ENCODE measurements at places on chromosomes 1 and 21. TPM values are rescaled to one million over a fixed set of nuclear protein-coding genes. Genes with fewer than 3 reads are reported as not detected.

- DNase-seq = no peak
- H3K4me3 ChIP-seq = no peak overlapping the region
- H3K4me1 ChIP-seq = no peaks in the 10 kb centered on the region
- H3K27me3 ChIP-seq = no peaks in the 10 kb centered on the region
Measured at GRCh38 chr1:176609556-176610408, 146.8 kb downstream of the PAPPA2 start.

- H3K27ac ChIP-seq = no peak overlapping the region
- peaks cover 20% of the 10 kb centered on the region for H3K4me1 ChIP-seq
- no peaks in the 10 kb centered on the region for H3K36me3 ChIP-seq
- DNase-seq = no peak
Measured at GRCh38 chr1:154864189-154864975, 5.7 kb downstream of the KCNN3 start.

GRCh38 chr1:205210756-205211168, 740 bp downstream of the DSTYK start:
- peak overlapping the region; percentile 96 for H3K4me3 ChIP-seq
- H3K4me1 ChIP-seq = peaks cover 38% of the 10 kb centered on the region

- H3K27me3 ChIP-seq = peaks cover 6% of the 10 kb centered on the region
- H3K36me3 ChIP-seq = no peaks in the 10 kb centered on the region
- no peaks in the 10 kb centered on the region for H3K4me1 ChIP-seq
- no peak overlapping the region for H3K27ac ChIP-seq
- no peak for DNase-seq
Measured at GRCh38 chr21:17523007-17523451, 10.2 kb downstream of the CXADR start.

- H3K4me1 ChIP-seq = peaks cover 43% of the 10 kb centered on the region
- H3K27me3 ChIP-seq = peaks cover 2% of the 10 kb centered on the region
- H3K27ac ChIP-seq = peak overlapping the region; percentile 87
- DNase-seq = peak; percentile 69
- H3K36me3 ChIP-seq = peaks cover 23% of the 10 kb centered on the region
- H3K4me3 ChIP-seq = peak overlapping the region; percentile 87
Measured at GRCh38 chr21:33230545-33231324, 997 bp downstream of the IFNAR2 start.

FHAD1 gene
- total RNA-seq = 0.64 TPM

TDRD5 gene
- total RNA-seq = not detected

COL8A2 gene
- total RNA-seq = 0.17 TPM

DNA sequence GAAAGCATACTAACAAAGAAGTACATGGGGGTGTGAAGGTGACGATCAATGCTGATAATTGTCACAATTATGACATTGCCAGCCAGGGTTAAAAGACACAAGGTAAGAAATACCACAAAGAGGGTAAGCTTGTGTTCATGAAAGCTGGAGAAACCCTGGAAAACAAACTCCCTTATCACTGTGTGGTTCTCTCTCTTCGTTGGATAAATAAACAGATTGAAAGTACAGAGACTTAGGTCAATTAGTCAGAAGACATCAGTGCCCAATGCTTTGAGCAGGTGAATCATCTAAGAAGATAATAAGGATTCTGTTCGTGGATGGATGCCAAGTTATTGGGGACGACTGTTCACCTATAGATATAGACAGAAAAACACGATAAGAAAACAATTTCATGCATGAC, 22.4 kb upstream of the FCER1A start:
- H3K4me1 ChIP-seq = no peaks in the 10 kb centered on the region
- no peak overlapping the region for H3K4me3 ChIP-seq
- DNase-seq = no peak

ECM1 gene
- 1.4 TPM for total RNA-seq

DNA sequence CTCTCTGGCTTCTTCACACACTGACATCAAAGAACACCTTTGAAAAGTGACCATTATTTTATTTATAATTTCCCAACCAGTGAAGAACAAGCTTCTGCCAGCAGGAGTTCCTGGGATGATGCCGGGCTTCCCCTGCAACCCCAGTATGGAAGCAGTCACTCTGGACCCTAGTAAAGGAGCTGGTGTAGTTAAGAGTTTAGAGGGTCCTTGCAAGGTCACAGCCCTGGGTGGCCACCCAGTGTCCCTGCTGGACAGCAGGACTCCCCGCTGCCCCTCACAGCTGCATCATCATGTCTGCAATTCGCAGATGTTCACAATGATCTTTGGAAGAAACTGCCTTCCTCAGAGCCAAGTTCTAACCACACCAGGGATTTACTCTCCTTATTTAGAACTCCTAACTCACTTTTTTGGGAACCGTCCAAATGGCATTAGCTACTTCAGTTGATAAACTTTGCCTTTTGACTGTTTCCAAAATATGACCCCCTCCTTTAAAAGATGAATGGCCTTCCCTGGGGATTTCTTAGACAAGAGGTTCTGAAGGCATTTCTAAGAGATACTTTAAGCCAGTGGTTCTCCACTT, 90.6 kb downstream of the HIVEP3 start:
- H3K4me1 ChIP-seq = no peaks in the 10 kb centered on the region
- peaks cover 6% of the 10 kb centered on the region for H3K27me3 ChIP-seq
- H3K36me3 ChIP-seq = no peaks in the 10 kb centered on the region
- no peak for DNase-seq
- no peak overlapping the region for H3K27ac ChIP-seq

- peaks cover 12% of the 10 kb centered on the region for H3K36me3 ChIP-seq
- H3K27me3 ChIP-seq = no peaks in the 10 kb centered on the region
- H3K4me1 ChIP-seq = peaks cover 25% of the 10 kb centered on the region
- DNase-seq = no peak
- no peak overlapping the region for H3K4me3 ChIP-seq
- H3K27ac ChIP-seq = no peak overlapping the region
Measured at GRCh38 chr1:54052431-54052933, 522 bp downstream of the TMEM59 start.

DNA sequence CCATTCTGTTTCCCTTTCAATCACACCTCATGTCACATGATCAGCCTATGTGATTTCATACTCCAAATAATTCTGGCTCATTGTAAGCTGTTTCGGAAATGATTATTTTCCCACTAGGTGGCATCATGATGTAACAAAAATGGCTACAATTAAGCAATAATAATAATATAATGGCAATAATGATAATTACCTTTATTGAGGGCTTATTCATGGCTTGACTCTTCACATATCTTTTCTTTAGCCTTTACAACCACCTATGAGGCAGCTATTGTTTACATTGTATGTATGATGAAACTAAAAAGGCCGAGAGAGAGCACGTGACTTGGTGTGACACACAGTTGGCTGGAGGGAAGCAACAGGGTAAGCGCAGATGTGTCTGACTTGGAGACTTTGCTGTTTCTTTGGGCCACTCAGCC, 12.5 kb upstream of the KPRP start:
- peaks cover 20% of the 10 kb centered on the region for H3K27me3 ChIP-seq
- H3K4me3 ChIP-seq = no peak overlapping the region
- no peaks in the 10 kb centered on the region for H3K36me3 ChIP-seq
- H3K27ac ChIP-seq = no peak overlapping the region
- DNase-seq = no peak
- no peaks in the 10 kb centered on the region for H3K4me1 ChIP-seq

GRCh38 chr1:93810316-93810715, 68.7 kb downstream of the DNTTIP2 start:
- H3K36me3 ChIP-seq = peaks cover 4% of the 10 kb centered on the region
- H3K4me1 ChIP-seq = peaks cover 2% of the 10 kb centered on the region
- no peak for DNase-seq
- H3K4me3 ChIP-seq = no peak overlapping the region

DNA sequence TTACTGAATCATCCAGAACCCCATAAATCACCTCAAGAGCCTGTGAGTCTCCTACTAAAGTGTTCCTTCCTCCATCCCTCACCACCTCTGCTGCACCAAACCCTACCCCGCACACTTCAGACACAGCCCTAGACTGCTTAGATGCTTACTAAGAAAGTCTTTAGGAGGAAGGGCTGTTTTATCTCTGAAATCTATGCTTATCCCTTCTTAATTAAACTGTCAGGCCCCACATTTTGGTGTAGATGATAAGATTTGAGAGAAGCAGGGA, 216.8 kb upstream of the SGIP1 start:
- peak overlapping the region; percentile 6 for H3K27ac ChIP-seq
- H3K36me3 ChIP-seq = peaks cover 15% of the 10 kb centered on the region
- H3K4me3 ChIP-seq = no peak overlapping the region
- no peaks in the 10 kb centered on the region for H3K27me3 ChIP-seq

GRCh38 chr1:165942927-165943597, 115.6 kb downstream of the UCK2 start:
- no peak for DNase-seq
- H3K27ac ChIP-seq = no peak overlapping the region
- H3K36me3 ChIP-seq = no peaks in the 10 kb centered on the region
- no peaks in the 10 kb centered on the region for H3K4me1 ChIP-seq
- peaks cover 21% of the 10 kb centered on the region for H3K27me3 ChIP-seq
- no peak overlapping the region for H3K4me3 ChIP-seq

DNA sequence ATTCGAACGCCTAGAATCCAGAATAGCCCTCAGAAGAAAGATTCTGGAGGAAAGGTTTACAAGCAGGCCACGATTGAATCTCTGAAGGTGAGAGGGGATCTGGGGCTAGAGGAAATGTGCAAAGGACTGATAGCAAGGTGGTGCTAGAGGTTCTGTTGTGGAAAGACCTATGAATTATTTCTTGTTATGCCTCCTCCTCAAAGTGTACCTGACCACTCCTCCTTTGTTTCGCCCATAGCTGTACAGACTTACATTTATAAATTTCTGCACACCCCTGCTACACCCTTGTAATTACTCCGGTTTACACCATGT, 986 bp downstream of the TCEANC2 start:
- H3K4me1 ChIP-seq = peaks cover 28% of the 10 kb centered on the region
- H3K36me3 ChIP-seq = peaks cover 24% of the 10 kb centered on the region
- no peak overlapping the region for H3K27ac ChIP-seq
- H3K4me3 ChIP-seq = no peak overlapping the region

DNA sequence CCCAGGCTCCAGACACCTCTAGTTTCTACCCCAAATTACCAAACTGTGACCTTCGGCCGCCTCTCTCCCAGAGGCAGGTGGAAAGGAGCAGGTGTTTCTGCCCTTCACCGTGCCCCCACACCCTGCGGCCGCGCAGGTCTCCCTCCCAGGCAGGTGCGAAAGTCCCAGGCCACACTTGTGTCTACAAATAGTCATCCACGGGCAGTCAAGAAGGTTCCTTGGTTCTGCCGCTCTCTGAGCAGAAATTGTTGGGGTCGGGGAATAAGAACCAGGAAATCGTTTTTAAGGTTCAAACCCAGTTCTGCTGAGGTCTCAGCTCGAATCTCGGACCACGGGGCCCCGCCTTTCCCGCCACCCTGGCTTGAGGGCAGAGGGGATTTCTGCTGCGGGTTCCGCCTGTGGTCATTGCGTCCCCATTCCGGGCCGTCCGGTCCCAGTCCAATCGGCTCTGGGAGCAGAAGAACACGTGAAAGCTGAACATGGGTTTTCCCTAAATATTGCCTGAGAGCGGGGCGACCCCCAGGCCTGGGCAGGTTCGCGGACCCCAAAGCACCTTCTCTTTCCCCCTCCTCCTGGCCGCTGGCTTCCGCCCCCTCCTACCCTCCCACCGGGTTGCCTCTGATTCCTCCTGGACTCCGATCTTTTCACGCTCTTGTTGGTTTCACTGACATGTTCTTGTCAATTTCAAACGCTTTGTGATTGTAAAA, 1.2 kb upstream of the ATF3 start:
- H3K27me3 ChIP-seq = peaks cover 51% of the 10 kb centered on the region
- peak; percentile 52 for DNase-seq
- H3K36me3 ChIP-seq = peaks cover 5% of the 10 kb centered on the region
- H3K27ac ChIP-seq = peak overlapping the region; percentile 98

ZNF695 gene
- total RNA-seq = 0.36 TPM

OLFML2B gene
- 0.14 TPM for total RNA-seq

- H3K4me3 ChIP-seq = no peak overlapping the region
- peaks cover 7% of the 10 kb centered on the region for H3K4me1 ChIP-seq
- H3K36me3 ChIP-seq = no peaks in the 10 kb centered on the region
- H3K27ac ChIP-seq = no peak overlapping the region
- DNase-seq = no peak
Measured at GRCh38 chr1:53384796-53385195, 56.9 kb upstream of the LRP8 start.

DNA sequence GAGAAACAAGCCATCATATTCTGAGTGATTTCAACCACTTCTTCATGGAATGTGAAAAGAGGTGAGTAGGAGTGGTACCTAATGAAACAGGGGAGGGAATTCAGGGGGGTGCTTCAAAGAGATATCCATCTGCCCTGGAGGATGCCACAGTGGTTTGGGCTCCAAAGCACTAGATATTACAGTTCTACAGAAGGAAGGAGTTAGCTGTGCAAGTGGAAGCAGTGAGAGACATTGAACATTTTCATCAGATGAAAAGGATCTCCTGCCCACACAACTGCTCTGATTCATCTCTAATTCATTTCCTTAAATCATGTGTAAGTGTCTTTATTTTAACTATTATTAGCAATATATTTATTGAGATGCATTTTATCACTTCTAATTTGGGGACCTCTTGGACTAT, 2.8 kb upstream of the RGS5 start:
- H3K4me3 ChIP-seq = no peak overlapping the region
- H3K4me1 ChIP-seq = no peaks in the 10 kb centered on the region
- H3K27ac ChIP-seq = no peak overlapping the region
- no peaks in the 10 kb centered on the region for H3K36me3 ChIP-seq
- no peaks in the 10 kb centered on the region for H3K27me3 ChIP-seq
- no peak for DNase-seq

- H3K36me3 ChIP-seq = peaks cover 8% of the 10 kb centered on the region
- H3K4me3 ChIP-seq = no peak overlapping the region
- H3K27ac ChIP-seq = no peak overlapping the region
- DNase-seq = no peak
- H3K4me1 ChIP-seq = peaks cover 2% of the 10 kb centered on the region
Measured at GRCh38 chr1:229640455-229640854, 14.4 kb downstream of the URB2 start.

ASCL5 gene
- total RNA-seq = not detected

HES2 gene
- 0.34 TPM for total RNA-seq

- H3K27me3 ChIP-seq = no peaks in the 10 kb centered on the region
- no peak overlapping the region for H3K27ac ChIP-seq
- H3K4me3 ChIP-seq = no peak overlapping the region
- peaks cover 5% of the 10 kb centered on the region for H3K36me3 ChIP-seq
Measured at GRCh38 chr21:31524140-31524539, 135.4 kb upstream of the SOD1 start.

TUFT1 gene
- 1.5 TPM for total RNA-seq

WDTC1 gene
- total RNA-seq = 43.0 TPM

DNA sequence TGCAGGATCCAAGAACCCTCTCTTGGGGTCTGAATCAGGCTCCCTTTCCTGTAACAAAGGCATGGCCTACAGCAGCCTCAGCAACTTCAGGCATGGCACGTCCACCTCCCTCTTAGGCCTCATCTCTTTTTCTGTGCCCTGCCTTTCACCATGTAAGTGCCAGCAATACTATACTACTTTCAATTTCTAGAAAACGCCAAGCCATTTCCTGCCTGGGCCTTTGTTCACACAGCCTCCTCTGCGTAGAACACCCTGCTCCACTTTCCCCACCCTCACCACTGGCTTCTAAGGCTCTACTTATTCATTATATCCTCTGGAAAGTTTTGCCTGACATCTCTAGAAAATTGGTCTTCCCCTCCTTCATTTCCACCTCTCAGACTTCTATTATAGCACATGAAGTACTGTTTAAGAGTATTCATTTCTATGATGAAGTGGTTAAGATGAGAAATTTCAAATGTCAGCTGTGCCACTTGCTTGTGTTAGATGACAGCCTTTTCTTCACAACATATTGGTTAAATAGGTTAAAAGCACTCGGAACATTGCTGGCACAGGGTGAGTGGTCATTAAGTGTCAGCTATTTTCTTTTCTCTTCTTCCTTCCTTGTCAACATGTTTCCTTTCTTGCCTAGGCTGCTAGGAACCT, 41.6 kb upstream of the VWA5B1 start:
- peak overlapping the region; percentile 69 for H3K4me3 ChIP-seq
- peaks cover 6% of the 10 kb centered on the region for H3K27me3 ChIP-seq
- DNase-seq = peak; percentile 32
- peaks cover 12% of the 10 kb centered on the region for H3K4me1 ChIP-seq
- no peaks in the 10 kb centered on the region for H3K36me3 ChIP-seq
